ENCODE measurements at places on chromosomes 7 and 10.

DNA sequence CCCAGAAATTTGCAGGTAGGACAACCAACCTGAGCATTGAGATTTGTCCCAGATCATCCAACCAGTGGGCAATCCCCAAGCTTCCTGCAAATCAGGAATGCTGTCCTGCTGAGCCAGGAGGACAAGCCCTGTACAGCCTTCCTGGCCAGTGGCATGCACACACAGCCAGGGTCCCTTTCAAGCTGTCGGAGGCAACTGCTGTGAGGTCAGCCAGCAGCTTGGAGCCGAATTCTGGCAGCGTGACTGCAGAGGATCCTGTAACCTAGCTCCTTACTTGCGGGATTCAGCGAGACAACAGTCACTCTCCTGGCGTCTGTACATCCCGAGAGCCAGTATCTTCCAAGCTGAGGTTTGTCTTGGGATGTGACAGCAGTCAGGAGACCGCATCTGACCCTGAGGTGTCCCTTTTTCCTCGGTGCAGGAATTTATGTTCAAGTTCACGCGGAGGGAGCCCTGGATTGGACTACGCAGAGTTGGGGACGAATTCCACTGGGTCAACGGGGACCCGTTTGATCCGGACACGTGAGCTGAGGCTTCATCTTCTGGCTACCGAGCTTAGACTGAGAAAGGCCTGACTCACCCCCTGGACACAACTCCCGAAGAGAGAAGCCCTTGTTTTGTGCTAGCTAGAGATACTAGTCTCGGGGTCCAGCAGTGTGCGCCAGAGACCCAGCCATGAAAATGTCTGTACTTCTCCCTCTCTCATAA is 18.3 kb downstream of the CLEC2L start:
- no peak for DNase-seq

- DNase-seq, result no peak
These were observed 7.4 kb downstream of the HNRNPF start for GRCh38 chr10:43401627-43402026.

- no peak for DNase-seq
These were observed 257.7 kb upstream of the GLI3 start for GRCh38 chr7:42494736-42495135.

- no peak for DNase-seq
These were observed 24.1 kb downstream of the OAT start for GRCh38 chr10:124394583-124394982.

GRCh38 chr10:124181656-124182055 is 88.3 kb upstream of the CHST15 start:
- no peak for DNase-seq

GRCh38 chr10:373526-374309 is 238.5 kb downstream of the ZMYND11 start:
- no peak for DNase-seq

DNA sequence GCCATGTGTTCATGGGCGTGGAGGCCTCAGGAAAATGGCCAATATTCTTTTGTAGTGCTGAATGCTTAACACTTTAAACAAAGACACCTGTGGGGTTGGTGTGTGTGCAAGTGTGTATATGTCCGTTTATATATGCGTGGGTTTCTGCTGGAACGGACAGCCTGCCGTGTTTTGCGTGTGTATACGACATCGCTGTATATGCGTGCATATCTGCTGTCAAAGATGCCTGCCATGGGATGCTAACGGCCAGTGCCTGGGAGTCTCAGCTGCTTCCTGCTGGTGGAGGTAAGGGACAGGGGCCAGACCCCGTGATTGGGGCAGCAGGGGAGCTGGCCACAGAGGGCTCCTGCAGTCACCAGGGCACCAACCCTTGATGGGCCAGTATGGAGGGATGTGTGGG is 216.3 kb upstream of the SHH start:
- no peak for DNase-seq

DNA sequence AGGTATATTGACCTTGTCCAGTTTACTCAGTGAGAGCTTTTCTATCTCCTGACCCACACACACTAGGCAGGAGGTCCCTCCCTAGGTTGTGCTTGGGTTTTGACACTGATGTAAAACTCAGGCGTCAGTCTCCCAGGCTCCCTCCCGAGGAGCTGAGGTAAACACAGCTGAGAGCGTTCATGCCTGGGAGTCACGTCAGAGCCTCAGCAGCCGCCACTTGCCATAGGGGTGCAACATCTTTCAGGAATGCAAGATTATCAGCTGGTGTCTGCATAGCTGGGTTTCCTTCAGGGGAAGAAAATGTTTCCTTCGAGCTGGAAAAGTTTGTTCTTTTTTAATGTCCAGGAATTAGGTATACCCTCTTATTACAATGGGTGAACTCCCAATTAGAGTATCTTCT is 70.6 kb downstream of the FGFR2 start:
- DNase-seq, result no peak

DNA sequence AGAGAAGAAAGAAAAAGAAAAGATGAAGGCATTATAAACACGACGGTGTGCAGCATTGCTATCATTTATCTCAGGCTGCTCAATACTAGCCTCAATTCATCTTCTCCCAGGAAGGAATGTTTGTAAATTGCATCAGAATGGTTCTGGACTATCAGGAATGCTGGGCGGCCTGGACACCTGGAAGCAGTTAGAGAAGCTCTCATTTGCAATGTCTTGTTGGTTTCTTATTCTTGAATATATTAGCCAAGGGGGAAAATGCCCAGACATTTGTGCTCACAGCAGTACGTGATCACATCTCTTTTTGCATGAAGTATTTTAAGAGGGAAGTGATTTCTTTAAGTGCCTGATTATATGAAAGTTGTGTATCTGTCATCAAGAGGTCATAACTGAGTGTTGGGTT is 85.6 kb upstream of the IMMP2L start:
- DNase-seq, result no peak

DNA sequence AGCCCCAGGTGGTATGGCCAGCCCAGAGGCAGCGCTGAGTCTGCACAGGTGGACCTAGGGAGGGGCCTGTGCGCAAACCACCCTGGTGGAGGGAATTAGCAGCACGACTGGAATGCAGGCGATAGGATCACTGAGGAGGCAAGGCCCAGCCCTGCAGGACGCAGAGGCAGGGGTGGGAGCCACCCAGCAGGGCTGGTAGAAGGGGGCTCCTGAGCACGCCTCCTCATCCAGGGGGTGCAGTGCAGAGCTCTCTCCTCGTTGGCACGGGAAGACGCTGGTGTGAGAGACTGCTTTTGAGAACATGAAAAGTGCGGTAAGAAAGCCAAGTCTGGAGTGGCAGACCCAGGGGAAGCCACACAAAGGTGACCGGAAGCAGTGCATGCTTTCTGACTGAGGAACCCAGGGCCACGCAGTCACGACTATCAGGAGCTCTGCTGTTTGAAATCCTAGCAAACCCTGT is 6.0 kb downstream of the FXYD4 start:
- no peak for DNase-seq

DNA sequence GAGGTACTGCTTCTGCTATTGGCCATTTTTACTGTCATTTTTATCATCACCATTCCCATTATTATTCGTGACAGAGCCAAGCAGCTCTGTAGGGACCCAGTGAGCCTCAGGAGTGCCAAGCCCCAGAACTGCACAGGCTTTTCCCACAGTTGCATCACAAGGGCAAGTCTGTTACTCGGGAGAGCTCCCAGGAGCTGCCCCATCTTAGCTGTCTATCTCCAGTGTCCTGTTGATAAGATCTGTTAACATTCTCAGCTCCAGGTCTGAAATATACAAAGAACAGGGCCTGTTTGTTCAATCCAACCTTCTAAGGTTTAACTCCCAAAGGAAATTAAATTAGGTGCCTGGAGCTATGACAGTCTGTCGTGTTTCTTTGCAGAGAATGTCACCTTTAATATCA is 20.2 kb upstream of the TRIM8 start:
- DNase-seq, result no peak

DNA sequence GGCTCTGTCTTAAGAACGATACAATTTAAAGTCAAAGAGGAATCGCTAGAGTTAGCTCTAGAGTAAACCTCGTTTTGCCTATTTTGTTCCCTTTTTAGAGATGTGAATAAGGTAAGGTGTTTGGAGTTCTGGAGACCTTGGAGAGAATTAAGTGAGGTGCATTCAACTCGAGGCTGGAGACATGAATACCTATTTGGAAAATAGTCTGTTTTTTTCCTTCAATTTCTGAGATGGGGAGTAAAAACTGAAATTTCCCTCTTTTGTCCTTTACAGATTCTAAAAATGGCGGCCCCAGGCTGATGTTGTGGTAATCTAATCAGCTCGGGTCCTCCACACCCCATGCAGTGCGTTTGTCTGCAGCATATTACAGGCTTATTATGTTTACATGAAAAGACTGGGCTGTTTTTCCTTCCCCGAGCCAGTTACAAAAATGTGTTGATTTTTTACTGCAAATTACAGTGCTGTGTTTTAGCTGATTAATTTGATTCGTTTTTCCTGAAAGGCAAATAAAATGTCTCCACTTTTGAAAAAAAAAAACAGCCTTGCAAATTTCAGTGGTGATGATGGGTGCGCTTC is 1.5 kb downstream of the KMT2E start:
- no peak for DNase-seq

DNA sequence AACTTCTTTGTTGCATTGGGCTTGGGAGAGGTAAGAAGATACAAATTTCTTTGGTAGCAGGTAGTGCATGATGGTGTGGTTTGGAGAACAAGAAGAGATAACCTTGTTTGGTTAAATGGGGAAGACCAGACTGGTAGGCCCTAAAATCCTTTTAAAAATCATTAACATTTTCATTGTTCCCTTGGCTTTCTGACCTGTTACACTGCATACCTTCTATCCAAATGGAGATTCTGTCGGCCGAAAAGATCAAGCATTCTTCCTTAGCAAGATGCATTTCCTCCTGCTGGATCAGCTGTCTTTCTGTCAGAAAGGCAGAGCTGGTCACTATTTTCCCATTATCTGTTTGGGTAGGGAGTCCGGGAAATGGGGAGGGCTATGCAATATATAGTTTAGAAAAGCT is 33.7 kb downstream of the AGK start:
- no peak for DNase-seq

DNA sequence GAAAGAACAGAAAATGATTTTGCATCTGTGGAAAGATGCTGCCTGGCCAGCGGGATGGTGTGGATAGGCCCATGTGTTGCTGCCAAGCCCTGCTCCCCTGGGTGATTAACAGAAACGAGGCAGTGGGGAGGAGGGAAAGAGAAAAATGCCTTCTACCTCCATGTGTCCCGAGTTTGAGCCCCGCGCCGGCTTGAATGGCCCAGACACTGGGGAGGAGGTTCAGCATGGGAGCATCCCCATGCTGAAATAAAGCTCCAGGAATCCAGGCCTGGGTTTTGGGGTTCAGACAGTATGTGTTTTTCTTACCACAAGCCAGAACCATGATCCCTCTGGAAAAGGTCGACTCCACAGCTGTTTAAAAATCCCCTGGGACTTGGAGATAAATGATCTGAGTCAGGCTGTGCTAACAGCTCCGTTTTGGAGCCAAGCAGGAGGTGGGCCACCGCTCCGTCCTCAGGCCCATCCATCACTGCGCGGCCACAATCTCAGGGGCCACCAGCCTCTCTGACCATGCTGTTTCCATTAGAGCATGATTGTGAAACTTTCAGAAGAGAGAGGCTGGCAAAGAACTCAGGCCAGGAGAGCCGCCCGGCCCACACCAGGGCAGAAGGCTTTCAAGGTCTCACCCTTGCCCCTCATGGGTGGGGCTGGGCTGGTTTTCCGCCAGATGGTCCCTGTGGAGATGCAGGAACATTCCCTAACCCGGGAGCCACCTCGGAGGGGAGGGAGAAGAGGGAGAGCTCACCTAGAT is 299.7 kb downstream of the ZEB1 start:
- DNase-seq, result no peak

GRCh38 chr10:14880229-14880628 is 1.6 kb downstream of the SUV39H2 start:
- no peak for DNase-seq

DNA sequence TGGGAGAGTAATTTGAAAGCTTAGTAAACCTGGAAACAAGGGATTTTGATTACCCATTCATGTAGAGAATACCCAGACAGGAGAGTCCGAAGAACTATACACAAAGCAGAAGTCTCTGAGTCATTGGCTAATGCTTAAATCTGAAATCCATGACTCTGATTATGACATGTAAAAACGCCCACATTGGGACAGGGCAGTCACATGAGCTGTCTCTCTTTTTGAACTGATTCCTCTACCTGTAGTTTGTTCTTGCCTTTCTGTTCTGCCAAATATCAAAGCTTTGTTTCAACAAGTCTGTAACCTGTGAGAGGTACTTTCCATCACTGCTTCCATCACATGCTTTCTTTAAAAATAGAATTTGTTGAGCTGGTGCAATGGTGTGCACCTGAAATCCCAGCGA is 4.3 kb upstream of the GPNMB start:
- no peak for DNase-seq

GRCh38 chr7:36814311-36814710 is 90.0 kb upstream of the AOAH start:
- no peak for DNase-seq

DNA sequence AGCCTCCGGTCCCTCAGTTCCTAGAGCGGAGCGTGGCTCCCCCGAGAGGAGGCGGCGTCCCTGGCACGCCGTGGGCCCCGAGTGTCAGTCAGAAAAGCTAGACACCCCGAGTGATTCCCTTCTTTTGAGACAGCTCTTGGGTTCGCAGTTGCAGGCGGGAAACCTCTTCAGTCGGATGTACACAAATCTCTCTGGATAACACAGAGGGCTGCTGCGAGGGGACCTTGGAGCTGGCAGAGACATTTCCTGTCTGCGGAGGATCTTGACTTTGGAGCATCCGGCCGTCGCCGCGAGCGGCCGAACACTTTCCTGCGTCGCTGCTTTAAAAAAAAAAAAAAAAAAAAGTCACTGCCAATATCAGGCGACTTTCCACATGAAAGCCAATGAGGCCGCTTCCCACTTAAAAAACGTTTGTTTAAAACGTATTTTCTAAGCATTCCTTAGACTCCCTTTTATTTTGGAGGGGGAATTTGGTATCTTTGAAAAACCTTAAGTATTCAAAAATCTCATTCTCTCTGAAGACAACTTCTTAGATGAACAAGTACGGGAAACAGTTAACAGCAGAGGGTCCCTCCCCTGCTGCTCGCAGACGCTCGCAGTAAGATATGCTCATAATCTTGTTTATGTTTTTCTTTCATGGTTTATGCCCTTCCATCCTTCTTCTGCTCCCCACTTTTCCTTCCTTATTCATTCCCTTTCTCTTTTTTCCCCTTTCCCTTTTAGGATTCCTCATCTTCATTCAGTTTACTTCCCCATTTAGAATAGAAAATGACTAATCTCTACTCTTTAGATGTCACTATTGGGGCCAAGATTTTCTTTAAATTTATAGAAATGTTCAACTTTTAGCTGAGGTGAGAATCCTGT is 10.0 kb downstream of the HHEX start:
- no peak for DNase-seq

GRCh38 chr10:19902456-19902855 is 86.2 kb downstream of the PLXDC2 start:
- DNase-seq, result no peak

All from NCI-H2081 treated with DMSO at 0.1 percent for 48 hours (cell line).